ENCODE measurements at places on chromosomes 3 and 15. TPM values are rescaled to one million over a fixed set of nuclear protein-coding genes. Genes with fewer than 3 reads are reported as not detected.
A peak's percentile ranks its signal among the peaks of the same experiment; 100 is the strongest.

The CSTA gene
- 39.5 TPM for total RNA-seq

The SCN11A gene
- 0.27 TPM for total RNA-seq

The ADGRG7 gene
- not detected for total RNA-seq

The TRAIP gene
- 3.0 TPM for total RNA-seq

The IGSF10 gene
- 30.9 TPM for total RNA-seq

The SV2B gene
- total RNA-seq, result 1.2 TPM

The LTK gene
- 25.9 TPM for total RNA-seq

The GOLGA8T gene
- not detected for total RNA-seq

The GHRL gene
- total RNA-seq, result 2.5 TPM

The PARP15 gene
- total RNA-seq, result 11.4 TPM

DNA sequence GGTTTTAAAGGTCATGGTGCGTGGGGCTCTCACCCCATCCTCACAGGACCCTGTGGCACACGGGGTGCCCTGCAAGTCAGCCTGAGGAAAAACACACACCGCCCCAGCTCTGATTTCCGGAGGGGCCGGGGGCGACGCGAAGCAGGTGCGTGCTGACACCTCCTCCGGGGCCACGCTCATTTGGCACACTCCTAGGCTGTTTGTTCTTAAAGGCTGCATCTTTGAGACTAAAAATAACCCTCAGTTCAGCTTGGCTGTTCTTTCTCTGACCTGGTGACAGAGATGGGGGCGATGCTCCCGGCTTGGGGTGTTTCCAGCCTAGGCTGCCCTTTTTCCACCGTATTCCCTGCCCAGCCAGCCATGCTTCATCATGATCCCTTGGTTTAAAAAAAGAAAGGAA lies 141.5 kb upstream of the TPM1 start:
- no peak for DNase-seq

- no peak for DNase-seq
These were observed 64.6 kb downstream of the RPN1 start for GRCh38 chr3:128585974-128586373.

- DNase-seq, result no peak
These were observed 9.2 kb upstream of the TNIK start for GRCh38 chr3:171469376-171469775.

DNA sequence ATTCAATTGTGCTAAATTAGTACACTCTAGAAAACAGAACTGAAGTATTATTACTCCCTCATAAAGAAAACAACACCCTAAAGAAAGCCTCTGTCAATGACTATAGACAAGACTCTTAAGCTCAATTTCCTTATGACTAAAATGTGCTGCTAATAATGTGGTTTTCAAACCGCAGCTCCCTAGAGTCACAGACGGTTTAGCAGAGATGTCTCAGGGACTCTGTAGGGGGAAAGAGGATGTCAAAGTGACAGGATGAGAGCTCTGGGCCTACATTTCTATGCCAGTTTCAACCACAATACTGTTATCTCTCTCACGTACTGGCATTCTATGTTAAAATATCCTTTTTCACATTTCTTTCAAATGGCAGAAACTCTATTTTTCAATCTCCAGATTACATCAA lies 37.6 kb upstream of the WDR49 start:
- DNase-seq, result no peak

DNA sequence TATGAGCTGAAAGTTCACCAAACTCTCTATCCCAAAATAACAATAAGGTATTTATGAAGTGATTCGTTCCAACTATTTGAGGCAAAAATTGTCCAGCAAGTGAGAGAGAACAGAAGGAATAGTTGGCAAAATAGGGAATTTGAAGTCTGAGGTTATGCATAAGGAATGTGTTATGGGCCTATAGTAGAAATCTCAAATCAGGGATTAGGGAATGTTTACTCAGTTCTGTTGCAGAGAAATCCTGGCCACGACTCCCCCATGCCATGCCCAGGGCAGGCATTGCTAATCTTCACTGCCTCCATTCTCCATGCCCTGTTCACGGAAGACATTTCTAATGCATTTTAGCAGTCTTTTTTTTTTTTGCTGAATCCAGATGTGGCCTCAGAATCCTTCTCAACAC lies 58.6 kb downstream of the FLNB start:
- no peak for DNase-seq

DNA sequence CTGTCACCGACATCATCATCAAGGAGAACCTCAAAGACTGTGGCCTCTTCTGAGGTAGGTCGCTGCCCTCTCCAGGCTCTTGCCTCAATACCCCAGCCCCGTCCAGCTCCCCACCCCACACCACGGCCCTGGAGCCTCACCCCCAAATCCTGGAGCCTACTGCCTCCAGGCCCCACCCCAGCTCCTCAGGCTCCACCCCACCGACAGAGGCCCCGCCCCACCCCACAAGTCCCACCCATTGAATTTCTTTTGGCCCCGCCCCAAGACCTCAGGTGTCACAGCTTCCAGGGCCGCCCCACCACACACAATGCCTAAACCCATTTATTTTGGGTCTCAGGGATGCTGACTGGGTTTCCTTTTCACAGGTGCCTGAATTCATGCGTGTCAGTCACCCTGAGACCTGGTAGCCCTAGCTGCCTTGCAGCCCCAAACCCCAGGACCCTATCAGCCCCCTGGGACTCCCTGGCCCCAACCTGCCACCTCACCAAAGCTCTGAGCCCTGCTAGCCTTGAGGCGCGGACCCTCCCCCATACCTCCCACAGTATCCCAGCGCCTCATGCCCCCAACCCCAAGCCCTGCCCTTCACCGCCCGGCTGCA lies 3.6 kb downstream of the GNAT1 start:
- DNase-seq, result no peak

DNA sequence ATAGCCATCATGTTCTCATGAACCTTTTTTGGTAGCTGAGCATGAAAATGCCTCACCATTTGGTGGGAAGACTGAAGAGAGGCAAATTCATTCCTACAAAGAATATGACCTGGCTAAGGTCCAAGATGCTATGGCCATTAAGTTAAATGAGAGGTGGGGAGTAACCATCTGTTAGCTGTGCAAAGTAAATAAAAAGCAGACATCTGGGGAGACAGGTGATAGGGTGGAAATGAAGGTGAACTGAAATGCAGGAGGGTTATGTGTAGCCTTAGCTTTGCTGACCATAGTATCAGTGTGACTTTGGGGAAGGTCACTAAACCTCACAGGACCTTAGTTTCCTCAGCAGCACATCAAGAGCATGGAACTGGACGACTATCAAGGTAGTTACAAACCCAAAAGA lies 111.0 kb upstream of the STRIT1 start:
- no peak for DNase-seq

- DNase-seq, result no peak
These were observed 124.6 kb downstream of the AKAP13 start for GRCh38 chr15:85504749-85505676.

GRCh38 chr15:48557335-48557734 lies 88.2 kb downstream of the FBN1 start:
- no peak for DNase-seq

DNA sequence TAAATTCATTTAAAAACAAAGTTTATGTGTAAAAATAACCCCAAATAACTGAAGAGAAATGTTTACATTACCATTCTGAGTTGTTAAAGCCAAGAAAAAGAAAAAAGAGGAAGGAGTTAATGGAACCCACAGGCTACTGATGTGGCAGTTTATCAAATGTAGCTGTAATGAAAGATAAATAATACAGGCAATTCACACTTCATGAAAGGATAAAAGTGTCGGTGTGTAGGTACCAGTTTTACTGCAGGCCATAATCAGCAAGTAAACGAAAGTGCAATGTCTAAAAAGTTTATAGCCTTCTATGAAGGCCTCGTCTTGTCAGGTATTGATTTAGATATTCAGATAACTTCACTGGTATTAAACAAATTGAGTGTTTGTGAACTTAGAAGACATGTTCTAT lies 164.6 kb downstream of the DPH6 start:
- no peak for DNase-seq

- DNase-seq, result no peak
These were observed 660 bp downstream of the UROC1 start for GRCh38 chr3:126516936-126517290.

- no peak for DNase-seq
These were observed 64.3 kb upstream of the LRRN1 start for GRCh38 chr3:3734881-3735280.

DNA sequence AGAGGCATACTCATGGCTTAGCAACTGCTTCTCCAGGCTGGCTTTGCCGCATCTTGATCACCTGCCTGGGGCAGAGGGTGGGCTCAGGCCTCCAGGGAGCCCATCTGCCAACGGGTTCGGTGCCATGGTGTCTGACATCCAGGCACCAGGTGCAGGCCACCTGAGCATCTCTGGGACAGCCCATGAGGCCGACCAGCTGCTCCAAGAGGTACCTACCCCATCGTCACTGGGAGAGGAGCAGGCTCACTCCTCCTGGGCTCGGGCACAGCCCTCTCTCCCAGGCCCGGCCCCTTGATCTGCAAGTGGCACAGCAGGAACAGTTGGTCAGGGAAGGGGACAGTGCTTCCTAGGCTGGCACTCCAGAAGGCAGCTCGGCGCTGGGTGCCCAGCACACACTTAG lies 21.9 kb downstream of the TPRA1 start:
- no peak for DNase-seq

- DNase-seq, result no peak
These were observed 119.9 kb downstream of the KLF13 start for GRCh38 chr15:31446546-31446945.

DNA sequence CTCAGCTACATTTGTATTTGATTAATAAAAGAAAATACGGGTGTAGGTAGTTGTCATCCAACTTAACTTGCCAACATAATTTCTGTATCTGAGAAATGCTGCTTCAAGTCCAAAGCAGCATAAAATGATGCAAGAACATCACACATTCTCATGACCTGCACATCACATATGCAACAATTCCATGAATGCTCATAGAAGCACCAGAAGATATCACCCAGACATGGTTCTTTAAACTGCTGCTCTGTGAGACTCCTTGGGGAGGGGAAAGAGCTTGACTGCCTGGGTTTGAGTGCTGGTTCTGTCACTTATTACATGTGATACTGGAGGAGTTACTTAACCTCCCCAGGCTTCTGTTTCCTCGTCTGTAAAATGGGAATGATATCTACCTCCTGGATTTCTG lies 39.4 kb downstream of the CHST14 start:
- DNase-seq, result no peak

GRCh38 chr3:191283400-191283799 lies 45.8 kb upstream of the CCDC50 start:
- DNase-seq, result no peak

GRCh38 chr3:187520027-187520945 lies 149.9 kb downstream of the SST start:
- DNase-seq, result no peak

- peak; percentile 94 for DNase-seq
These were observed at the start of gene GPR160 for GRCh38 chr3:170037463-170038433. Gene GPR160 (plus strand): TSS chr3:170037995. CDS start chr3:170083973, 45,978 bp downstream.

GRCh38 chr15:72782274-72783003 lies 1.1 kb downstream of the ADPGK start:
- no peak for DNase-seq

DNA sequence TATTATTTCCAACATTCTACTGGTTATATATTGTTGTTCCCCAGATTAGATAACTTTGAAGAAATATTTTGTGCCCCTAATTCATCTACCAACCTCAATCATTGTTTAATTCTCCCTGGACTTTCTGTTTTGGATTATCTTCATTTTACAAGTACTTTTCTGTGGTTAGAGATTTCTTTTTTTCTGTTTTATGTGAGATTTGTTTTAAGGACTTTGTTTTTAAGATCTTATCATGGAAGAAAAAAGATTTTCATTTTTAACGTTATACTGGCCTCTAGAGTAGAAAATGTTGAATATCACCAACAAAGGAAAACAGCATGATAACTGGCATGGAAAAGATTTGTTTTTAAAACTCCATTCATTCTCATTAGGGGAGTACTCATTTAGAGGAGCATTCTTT lies 210.9 kb upstream of the KCNMB2 start:
- DNase-seq, result no peak

DNA sequence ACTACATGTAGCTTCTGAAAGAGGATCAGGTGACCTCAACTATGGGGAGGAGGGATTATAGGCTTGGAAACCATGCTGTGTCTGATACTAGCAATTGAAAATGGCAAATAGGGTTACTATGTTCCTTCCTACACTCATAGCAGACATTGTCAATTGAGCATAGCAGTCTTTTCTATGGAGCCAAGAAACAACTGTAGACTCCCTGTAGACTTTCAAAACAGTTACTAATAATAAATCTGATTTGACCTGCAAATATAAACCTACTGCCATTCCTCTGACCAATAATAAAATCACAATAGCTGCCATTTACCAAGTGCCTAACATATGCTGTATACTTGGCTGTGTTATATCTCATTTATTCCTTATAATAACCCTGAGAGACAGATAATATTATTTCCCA lies 8.5 kb upstream of the ARL14 start:
- DNase-seq, result no peak

GRCh38 chr3:10387881-10388609 lies 67.1 kb upstream of the SEC13 start:
- no peak for DNase-seq

DNA sequence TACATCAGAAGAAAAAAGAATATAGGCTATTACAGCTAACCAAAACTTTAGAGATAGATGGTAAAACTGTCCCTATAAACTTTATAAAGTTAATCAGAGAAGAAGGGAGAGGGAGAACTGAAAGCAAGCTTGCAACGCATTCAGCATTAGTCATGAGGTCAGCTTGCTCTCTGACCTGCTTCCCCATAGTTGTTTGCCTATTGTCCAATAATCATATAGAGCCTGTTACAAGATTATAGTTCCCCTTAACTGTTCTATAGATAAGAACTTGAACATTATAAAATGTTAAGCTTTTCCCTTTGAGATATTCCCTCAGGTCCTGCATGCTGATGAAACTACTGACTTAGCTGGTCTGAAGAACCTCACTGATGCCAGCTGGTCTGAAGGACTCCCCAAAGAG lies 74.5 kb downstream of the CPNE4 start:
- DNase-seq, result no peak

- DNase-seq, result no peak
These were observed 23.8 kb upstream of the SIAH2 start for GRCh38 chr3:150786791-150787190.

- no peak for DNase-seq
These were observed 8.5 kb downstream of the BHLHE40 start for GRCh38 chr3:4987538-4988296.

- no peak for DNase-seq
These were observed 319.0 kb downstream of the MECOM start for GRCh38 chr3:169344465-169344864.
